ENCODE measurements at places on chromosomes 6 and 20.
A peak's percentile ranks its signal among the peaks of the same experiment; 100 is the strongest.

DNA sequence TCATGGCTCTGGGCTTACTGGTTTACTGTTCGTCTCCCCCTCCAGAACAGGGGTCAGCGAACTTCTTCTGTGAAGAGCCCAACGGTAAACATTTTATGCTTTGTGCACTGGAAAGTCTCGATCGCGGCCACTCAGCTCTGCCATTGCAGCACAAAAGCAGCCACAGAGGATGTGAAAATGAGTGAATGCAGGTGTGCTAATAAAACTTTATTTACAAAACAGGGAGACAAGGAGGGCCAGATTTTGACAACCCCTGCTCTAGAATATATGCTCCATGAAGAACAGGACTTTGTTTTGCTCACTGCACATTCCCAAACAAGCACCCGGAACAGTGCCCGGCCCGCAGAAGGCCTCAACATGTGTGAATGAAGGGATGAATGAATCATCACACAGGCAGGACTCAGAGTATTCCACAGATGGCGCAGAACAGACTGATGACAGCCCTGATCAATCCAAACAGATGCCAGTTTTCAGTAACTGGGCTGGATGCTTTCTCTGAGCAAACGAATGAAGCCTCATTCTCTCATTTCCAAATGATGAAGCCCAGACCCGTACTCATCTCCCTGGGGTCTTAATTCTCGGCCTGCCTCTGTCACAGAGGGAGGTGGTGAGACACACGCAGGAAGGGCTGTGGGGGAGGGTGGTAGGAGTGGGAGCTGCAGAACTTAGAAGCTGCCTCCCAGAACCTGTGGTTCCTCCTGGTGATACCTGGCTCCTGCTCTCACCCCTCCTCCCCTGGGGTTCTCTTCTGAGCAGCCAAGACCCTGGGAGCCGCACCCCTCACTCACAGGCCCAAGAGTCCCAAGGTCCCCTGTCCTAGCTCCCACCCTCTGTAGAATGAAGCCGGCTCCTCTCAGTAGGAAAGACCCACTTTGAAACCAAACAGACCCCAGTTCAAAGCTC is 196.4 kb downstream of the PREX1 start:
- no peak for DNase-seq

DNA sequence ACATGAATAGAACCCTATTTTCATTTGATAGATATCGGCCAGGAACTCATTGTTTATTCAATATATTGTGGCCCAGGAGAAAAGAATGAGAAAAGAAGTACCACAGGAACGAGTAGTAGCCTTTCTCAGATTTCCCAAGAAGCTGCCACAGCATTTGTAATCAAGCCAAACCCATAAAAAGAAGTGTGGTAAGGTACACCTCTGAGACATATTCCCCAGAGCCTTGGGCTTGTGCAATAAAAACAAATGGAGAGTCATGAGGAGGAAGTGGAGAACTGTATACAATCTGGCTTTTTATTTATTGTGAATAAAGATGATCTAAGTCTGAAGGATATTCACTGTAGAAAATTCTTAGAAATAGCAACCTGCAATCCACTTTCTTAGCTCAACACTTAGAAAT is 36.7 kb downstream of the KIF6 start:
- DNase-seq: no peak

DNA sequence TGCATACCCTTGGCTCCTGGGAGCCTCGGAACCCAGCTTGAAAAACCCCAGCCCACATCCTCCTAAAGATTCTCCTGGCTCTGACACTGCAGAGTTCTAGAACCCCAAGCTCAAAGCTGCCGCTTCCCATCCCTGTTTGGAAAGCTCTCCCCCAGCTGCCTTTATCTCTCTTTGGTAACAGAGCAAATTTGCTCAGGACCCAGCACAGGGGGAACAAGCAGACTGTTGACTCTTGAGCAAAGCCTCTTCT is 38.9 kb downstream of the HNF4A start:
- no peak for DNase-seq

DNA sequence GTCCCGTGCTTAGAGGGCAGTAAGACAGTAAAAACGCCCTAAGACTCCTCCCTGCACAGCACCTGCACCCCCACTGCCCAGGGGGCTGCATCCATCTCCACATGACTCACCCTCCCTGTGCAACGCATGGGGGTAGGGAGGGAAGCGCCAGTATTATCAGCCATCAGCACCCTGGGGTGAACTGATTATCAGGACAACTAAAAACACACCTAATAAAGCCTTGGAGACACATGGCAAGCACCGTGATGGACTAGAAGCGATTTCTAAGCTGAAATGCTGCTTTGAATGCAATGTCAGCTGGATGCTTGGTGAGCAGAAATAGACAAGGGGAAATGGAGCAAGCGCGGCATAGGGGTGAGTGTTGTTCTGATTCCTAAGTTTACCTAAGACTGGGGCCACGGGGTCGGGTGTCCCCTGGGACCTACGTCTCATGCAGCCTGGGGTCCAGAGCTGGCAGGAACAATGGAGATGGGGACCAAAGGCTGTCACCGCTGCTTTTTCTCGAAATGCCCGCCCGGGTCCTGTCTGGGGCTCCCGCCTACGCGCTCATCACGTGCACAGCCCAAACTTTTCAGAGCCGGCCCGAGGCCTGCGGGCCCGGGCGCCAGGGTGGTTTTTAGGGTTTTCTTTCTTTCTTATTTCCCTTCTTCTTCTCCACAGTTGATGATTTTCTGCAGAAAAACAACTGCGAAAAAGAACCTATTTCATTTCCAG is 702 bp upstream of the TNFAIP3 start:
- DNase-seq: no peak

GRCh38 chr20:48773837-48774418 is 53.9 kb downstream of the PREX1 start:
- DNase-seq: no peak

GRCh38 chr6:23534351-23534750 is 591.7 kb upstream of the NRSN1 start:
- no peak for DNase-seq

DNA sequence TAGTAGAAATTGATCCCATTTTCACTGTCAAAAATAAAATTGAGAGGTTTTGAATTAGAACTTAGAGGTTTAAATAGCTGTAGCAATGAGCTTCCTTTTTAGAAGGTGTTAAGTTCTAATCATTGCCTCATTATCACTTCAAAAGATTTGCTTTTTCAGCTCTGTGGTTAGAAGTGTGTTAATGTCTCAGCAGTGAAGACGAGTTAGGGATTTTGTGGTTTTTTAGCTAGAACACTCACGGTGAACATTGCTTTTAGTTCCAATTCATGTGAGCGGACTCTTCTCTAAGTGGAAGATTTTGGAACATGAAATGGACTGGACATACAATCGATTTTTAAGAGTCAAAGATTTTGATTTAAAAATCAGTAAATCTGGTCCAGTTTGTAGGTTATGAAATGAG is 12.7 kb upstream of the IFNGR1 start:
- no peak for DNase-seq

DNA sequence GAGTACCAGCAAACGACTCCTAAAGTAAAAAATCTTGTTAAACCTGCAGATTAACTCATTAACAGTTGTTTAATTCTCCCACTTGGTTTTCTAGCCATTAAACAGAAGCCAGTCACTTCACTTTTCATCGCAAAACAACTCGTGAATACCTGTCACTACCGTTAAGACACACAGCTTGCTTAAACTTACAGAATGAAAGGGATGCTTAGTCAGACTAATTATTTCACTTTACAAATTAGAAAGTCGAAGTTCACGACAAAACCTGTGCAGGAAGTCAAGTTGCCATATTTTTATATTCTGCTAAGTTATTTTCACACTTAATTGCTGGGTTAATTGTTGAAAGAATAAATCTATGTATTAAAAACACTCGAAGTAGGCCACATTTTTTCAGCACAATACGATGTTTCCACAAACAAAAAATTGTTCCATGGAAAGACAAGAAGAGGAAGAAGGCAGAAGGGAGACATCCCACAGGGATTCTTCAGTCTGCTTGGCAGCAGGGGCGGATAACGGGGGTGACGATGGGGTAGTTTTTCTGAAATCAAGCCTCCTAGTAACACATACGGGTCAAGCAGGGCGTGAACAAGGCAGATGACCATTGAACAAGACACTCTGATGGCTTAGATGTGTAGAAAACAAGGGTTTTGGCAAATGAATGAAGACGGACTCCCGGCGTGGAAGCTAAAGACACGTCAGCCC is 933 bp downstream of the SSR1 start:
- DNase-seq: no peak

GRCh38 chr20:38198238-38198861 is 33.3 kb upstream of the TGM2 start:
- DNase-seq: no peak

DNA sequence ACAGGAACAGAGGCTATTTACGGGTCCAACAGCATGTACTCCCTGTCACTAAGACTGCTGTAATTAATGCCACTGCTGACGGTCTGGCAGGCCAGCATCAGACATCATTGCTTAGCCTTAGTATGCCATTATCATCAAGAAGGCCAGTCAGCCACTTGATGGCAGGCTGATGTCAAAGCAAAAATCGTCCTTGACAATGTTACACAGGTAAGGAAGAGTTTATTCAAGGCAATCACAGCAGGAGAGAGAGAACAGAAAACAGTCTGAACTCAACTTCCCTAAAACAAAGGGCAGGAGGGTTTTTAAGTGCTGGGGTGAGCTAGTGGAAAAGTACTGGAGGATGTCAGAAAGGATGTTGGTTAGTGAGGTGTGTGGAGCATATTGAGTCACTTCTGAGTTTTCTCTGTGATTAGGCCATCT is 25.1 kb downstream of the FKBP1C start:
- DNase-seq: no peak

DNA sequence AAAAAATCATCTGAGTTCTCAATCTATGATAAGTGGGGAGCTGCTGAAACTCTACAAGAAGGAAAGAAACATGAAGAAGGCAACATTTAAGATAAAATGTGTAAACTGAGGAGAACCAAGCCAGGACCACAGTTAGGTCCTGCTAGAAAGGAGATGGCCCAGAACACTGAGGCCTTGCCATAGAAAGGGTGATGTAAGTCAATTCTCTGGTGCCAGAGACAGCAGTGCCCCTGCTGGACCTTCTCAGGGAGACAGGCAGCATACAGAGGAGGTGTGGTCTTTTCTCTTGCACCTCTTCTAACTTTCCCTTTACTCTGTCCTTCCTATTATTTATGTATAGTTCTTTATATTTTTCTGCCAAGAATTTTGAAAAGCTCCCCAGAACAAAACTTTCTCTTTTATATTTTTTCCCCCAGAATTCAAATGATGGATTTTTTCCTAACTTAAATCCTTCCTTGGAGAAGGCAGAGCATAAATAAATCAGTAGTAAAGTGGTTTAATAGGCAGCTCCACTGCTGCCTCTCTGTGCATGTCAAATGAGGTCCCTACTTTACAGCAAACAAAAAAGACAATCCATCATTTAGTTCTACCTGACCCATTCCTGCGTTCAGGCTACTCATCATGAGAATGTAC is 9.0 kb downstream of the UQCC2 start:
- peak; percentile 79 for DNase-seq

DNA sequence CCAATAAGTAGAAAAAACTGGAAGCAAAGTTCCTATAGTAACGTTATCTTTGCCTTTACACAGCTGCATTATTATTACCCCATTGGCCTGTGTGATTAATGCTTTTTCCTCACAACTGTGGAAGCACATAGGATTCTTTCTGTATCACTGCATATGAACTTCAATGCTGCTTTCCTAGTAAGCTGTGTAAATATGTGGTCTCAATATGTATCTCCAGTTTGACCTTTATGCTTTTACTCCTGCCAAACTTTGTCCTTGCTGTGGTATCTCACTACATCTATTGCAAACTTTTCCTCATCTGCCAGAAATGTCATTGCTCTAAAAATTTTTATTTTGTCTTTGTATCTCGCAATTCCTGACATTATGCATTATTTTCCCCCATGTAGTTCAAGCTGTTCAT is 168.6 kb downstream of the ZFAND3 start:
- DNase-seq: no peak

- DNase-seq: no peak
Measured at GRCh38 chr6:107437691-107438090, 21.7 kb downstream of the PDSS2 start.

DNA sequence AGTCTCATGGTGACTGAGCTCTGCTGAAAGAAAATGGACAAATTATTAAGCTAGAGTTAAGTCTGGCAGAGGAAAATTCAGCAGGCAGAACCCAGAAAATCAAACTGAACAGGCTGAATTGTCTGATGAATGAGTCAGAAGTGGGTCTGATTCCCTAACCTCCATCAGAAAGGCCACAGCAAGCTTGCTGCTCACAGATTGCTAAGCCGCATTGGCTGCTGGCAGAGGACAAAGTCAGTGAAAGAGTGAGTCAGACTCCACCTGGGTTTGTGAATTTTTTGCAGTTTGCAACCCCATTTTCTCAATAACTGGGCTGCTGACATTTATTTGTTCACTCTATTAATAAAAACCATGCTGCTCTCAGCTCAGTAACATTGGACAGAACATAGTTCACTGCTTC is 191.3 kb downstream of the EPM2A start:
- DNase-seq: no peak

DNA sequence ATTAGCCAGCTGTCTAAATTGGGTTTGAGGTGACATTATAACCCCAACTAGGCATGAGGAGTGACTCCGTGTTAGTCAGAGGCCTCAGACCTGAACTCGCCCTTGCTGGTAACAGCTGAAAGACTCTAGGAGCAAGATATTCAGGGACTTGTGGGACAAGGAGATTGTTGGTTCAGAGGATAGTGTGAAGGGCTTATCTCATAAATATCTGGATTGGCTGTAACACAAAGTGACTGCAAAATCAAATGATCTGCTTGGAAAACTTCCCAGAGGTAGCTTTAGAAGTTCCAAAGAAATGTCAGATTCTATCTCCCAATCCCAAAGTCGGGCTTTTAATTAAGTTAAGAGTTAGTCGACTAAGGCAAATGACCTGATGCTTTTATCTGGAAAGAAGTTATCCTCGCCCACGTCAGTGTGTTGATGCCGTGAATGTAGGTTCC is 72.4 kb downstream of the TULP4 start:
- no peak for DNase-seq

- no peak for DNase-seq
Measured at GRCh38 chr6:76418560-76419223, 346.2 kb upstream of the IMPG1 start.

DNA sequence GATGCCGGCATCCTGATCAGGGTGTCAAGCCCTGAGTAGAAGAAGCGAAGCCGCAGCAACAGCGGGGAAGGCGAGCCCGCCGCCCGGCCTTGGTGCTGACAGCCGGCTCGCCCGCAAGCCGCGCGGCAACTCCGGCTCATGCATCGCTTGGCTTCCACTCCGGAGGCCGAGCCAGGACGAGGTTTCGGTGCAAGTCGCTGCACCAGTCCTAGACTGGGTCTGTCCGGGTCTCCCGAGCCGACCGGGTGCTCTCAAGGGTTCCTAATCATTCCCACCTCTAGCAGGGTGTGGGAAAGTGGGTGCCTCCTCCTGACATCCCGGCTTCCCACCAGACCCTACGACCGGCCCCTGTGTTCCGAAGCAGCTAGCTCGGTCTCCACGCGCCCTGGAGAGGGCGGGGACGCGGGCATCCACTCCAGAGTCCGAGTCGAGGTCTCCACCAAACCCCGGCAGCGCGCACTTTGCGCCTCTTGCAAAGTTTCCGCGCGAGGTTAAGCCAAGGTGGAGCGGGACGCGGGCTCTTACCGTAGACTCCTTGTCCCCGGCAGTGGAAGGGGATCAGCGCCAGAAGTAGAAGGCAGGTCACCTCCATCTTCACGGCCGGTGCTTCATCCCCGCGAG is 1.4 kb downstream of the MDGA1 start:
- DNase-seq: peak; percentile 56

All from WERI-Rb-1 (cell line).